CD4-positive, alpha-beta memory T cell (primary cell): ENCODE measurements at places on chromosomes 2 and 18.

DNA sequence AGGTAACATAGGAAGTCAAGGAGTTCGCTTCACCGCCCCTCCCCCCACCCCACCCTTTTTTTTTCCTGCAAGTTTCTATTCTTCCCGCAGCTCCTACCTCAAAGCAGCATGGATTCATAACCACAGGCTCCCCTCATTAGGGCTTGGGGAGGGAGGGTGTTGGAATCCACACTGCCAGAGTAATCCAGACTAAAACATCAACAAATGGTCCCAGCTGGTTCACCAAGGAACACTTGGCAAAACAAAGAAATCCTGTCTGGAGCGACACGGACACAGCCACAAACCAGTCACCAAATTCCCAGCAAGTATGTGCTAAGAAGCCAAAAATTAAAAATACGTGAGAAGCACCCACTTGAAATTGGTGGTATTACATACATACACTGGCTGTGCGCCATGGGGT, 106.9 kb upstream of the PPP1CB start:
- no peak overlapping the region for H3K27ac ChIP-seq
- H3K27me3 ChIP-seq = no peaks in the 10 kb centered on the region
- H3K4me1 ChIP-seq = peaks cover 5% of the 10 kb centered on the region
- H3K36me3 ChIP-seq = no peaks in the 10 kb centered on the region
- no peak for DNase-seq

DNA sequence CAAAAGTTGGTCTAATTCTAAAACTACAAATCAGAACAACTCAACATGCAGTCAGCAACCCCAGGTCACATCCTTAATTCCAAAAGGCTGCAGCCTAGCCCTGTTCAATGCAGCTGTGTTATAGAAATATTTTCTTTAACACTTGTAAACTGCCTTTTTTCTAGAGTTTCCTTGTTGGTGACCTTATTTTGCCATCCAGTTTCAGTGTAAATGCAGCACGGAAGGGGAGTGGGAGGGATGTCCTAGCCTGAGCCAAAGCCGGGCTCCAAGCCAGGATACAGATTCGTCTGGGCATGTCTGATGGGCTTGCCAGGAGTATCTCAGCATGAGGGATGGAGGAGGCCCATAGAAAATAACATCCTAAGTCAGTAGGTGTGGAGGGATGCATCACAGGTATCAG, 17.7 kb upstream of the SP3 start:
- no peak overlapping the region for H3K27ac ChIP-seq
- no peak for DNase-seq
- no peaks in the 10 kb centered on the region for H3K27me3 ChIP-seq
- no peak overlapping the region for H3K4me3 ChIP-seq
- H3K4me1 ChIP-seq = no peaks in the 10 kb centered on the region

DNA sequence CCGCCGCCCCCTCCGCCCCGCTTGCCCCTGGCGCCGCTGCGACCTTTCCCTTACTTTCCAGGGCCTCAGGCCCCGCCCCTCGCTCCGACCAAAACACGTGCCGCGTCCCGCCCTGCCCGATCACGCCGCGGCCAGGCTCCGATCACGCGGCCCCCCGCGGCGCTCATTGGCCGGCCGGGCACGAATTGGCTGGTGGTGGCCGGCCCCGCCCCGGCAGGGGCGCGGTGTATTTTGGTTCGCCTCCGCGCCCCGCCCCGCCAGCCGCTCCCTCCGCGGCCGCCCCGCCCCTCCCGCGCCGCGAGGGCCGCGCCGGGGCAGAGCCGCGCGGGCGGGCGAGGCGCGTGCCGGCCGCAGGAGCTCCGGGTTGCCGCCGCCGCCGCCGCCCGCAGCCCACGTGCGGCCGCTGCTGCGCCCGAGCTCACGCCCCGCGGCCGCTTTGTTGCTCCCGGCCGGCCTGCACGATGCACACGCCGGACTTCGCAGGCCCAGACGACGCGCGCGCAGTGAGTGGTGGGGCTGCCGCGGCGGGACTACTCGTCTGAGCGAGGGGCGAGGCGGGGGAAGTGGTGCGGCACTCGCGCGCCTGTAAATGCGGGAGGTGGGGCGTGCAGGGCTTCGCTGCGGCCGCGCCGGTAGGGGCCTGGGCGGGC, at the start of gene KLF11:
Gene KLF11 (plus strand): TSS at position 295 of the 650 bp plus-strand sequence. CDS start 167 bp downstream, at position 462.
- peak within 1 kb of the TSS; percentile 66 for H3K27ac ChIP-seq
- peak within 1 kb of the TSS; percentile 52 for H3K4me3 ChIP-seq
- H3K27me3 ChIP-seq = no peaks in the 10 kb centered on the region
- peaks cover 21% of the 10 kb centered on the region for H3K4me1 ChIP-seq
- DNase-seq = peak; percentile 83
- peaks cover 7% of the 10 kb centered on the region for H3K36me3 ChIP-seq

GRCh38 chr2:205680067-205680466, 2.2 kb upstream of the NRP2 start:
- peaks cover 22% of the 10 kb centered on the region for H3K27me3 ChIP-seq
- no peak overlapping the region for H3K27ac ChIP-seq
- DNase-seq = peak; percentile 39
- no peaks in the 10 kb centered on the region for H3K36me3 ChIP-seq
- H3K4me1 ChIP-seq = peaks cover 18% of the 10 kb centered on the region

- H3K27ac ChIP-seq = no peak overlapping the region
- no peaks in the 10 kb centered on the region for H3K27me3 ChIP-seq
- H3K4me3 ChIP-seq = no peak overlapping the region
- no peaks in the 10 kb centered on the region for H3K4me1 ChIP-seq
- no peak for DNase-seq
Observed at GRCh38 chr18:41464278-41464677, 490.8 kb upstream of the PIK3C3 start.

GRCh38 chr2:228629251-228629650, 447.8 kb upstream of the SPHKAP start:
- H3K27me3 ChIP-seq = no peaks in the 10 kb centered on the region
- no peak for DNase-seq
- H3K36me3 ChIP-seq = no peaks in the 10 kb centered on the region
- H3K27ac ChIP-seq = no peak overlapping the region
